ENCODE measurements at places on chromosomes 11 and 22. TPM values are rescaled to one million over a fixed set of nuclear protein-coding genes. Genes with fewer than 3 reads are reported as not detected.

The ETS1 gene
- 51.7 TPM for total RNA-seq

The SUN2 gene
- total RNA-seq, result 76.6 TPM

The DUSP18 gene
- total RNA-seq, result 7.4 TPM

The KCNQ1OT1 gene
- total RNA-seq, result 1.8 TPM

The RFPL1 gene
- not detected for total RNA-seq

The TTC36 gene
- total RNA-seq, result 1.0 TPM

The NF2 gene
- 37.0 TPM for total RNA-seq

The USH1C gene
- not detected for total RNA-seq

The OR51Q1 gene
- total RNA-seq, result not detected

The GCAT gene
- 7.7 TPM for total RNA-seq

The MS4A15 gene
- not detected for total RNA-seq

The CELSR1 gene
- total RNA-seq, result 2.1 TPM

The APOA5 gene
- not detected for total RNA-seq

The PARVG gene
- total RNA-seq, result not detected

The MRGPRX3 gene
- total RNA-seq, result not detected

The PLAAT4 gene
- 108 TPM for total RNA-seq

The FBXO7 gene
- total RNA-seq, result 39.5 TPM

The CARD16 gene
- total RNA-seq, result 102 TPM

The E2F8 gene
- total RNA-seq, result not detected

The TRIM21 gene
- 28.4 TPM for total RNA-seq

The PLA2G6 gene
- 24.9 TPM for total RNA-seq

The MRGPRG gene
- total RNA-seq, result not detected

The TIMM10B gene
- total RNA-seq, result 47.4 TPM

The KCTD17 gene
- 19.5 TPM for total RNA-seq

The ACTN3 gene
- total RNA-seq, result not detected

The SHANK2 gene
- 1.3 TPM for total RNA-seq

The OR8D4 gene
- total RNA-seq, result not detected

The SLC1A2 gene
- 2.1 TPM for total RNA-seq

The PPP2R5B gene
- total RNA-seq, result 6.2 TPM

The OOSP1 gene
- total RNA-seq, result not detected

The C11orf52 gene
- total RNA-seq, result 0.51 TPM

The TIMM10 gene
- 41.6 TPM for total RNA-seq

The SLC22A9 gene
- not detected for total RNA-seq

The CECR2 gene
- total RNA-seq, result under 0.01 TPM

The CDC42EP1 gene
- total RNA-seq, result 11.8 TPM

The PYGM gene
- total RNA-seq, result 0.26 TPM

The CTSW gene
- not detected for total RNA-seq

The OR5B2 gene
- not detected for total RNA-seq

The DSCAML1 gene
- 0.26 TPM for total RNA-seq

The ZP1 gene
- under 0.01 TPM for total RNA-seq

The NEFH gene
- 0.17 TPM for total RNA-seq

The DEFB108B gene
- not detected for total RNA-seq

The TPBGL gene
- total RNA-seq, result not detected

The PLEKHA7 gene
- under 0.01 TPM for total RNA-seq

The SMC1B gene
- total RNA-seq, result not detected

The JAM3 gene
- total RNA-seq, result 85.7 TPM

The MMP12 gene
- 0.83 TPM for total RNA-seq

The OR5D13 gene
- not detected for total RNA-seq

The C11orf16 gene
- not detected for total RNA-seq

The PDHX gene
- 36.5 TPM for total RNA-seq

The ACCS gene
- 8.2 TPM for total RNA-seq

The ADAMTS15 gene
- total RNA-seq, result 23.4 TPM

The LUZP2 gene
- 0.50 TPM for total RNA-seq

The RAB38 gene
- total RNA-seq, result 10.1 TPM

The SLC37A2 gene
- 0.26 TPM for total RNA-seq

The MUC2 gene
- not detected for total RNA-seq

The CNTF gene
- 0.77 TPM for total RNA-seq

The TSPAN4 gene
- 133 TPM for total RNA-seq

The CNIH2 gene
- total RNA-seq, result 0.17 TPM

All from fibroblast of lung (primary cell).